Activated CD4-positive, alpha-beta T cell treated with anti-CD3 and anti-CD28 coated beads, Interleukin-2, amount 50 U/mL, for 1 hour (primary cell): ENCODE measurements at places on chromosomes 3 and 15.

- no peak for DNase-seq
Observed at GRCh38 chr3:172148702-172149565, 109.6 kb downstream of the FNDC3B start.

- no peak for DNase-seq
Observed at GRCh38 chr3:194952841-194953241, 267.2 kb downstream of the FAM43A start.

DNA sequence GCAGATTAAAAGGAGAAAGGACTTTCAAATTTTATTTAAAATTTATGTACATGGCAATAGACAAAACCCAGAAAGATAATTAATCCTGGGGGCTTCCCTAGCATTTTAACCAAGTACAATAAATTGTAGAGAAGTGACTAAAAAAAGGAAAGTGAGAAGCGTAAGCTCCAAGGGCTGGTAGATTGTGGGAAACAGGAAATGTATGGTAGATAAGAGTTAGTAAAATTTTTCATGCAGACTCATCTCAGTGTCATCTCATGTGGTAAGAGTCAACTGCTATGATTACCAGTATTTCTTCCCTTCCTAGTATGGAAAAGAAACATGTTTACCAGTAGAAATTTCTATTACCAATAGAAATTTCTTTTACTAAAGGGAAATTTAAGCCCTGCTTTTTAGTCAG is 464.3 kb upstream of the AGTR1 start:
- DNase-seq: no peak

- no peak for DNase-seq
Observed at GRCh38 chr3:193418576-193419373, 40.2 kb upstream of the ATP13A5 start.

GRCh38 chr3:148005456-148005855 is 596.3 kb downstream of the ZIC1 start:
- DNase-seq: no peak

DNA sequence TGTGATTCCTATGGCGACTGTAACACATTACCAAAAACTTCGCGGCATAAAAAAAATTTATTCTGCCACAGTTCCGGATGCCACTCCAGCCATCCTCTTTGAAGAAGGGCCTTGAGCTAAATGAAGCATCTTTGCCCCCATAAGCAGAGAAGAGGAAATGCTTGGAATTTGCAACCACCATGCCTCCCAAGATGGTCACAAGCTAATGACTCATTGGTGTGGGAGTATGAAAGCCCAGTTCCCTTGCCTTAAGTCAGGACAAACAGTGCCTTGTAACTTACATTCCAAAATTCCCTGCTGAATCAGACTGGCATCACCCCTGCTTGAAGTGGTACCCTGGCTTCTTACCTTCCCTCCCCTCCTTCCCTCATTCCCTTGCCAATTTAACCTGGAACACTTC is 1077.4 kb downstream of the EPHA3 start:
- DNase-seq: no peak

DNA sequence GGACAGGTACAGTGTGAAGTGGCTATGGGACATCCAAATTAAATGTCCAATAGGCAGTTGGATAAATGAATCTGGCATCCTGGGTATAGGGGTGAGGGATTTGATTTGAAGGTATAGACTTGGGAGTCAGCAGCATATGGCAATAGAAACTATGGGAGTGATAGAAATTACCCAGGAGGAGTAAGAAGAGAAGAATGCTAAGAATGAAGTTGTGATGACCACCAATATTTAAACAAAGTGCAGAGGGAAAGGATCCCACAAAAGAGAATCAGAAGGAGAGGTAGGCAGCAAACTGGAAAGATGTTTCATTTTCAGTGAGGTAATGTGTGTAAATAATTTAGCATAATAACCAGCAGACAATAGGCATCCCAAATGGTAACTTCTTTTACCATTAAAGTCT is 13.8 kb upstream of the MSL2 start:
- no peak for DNase-seq

- no peak for DNase-seq
Observed at GRCh38 chr15:95872366-95872771, 458.1 kb upstream of the NR2F2 start.

GRCh38 chr3:32886296-32886695 is 65.1 kb upstream of the CCR4 start:
- DNase-seq: no peak

DNA sequence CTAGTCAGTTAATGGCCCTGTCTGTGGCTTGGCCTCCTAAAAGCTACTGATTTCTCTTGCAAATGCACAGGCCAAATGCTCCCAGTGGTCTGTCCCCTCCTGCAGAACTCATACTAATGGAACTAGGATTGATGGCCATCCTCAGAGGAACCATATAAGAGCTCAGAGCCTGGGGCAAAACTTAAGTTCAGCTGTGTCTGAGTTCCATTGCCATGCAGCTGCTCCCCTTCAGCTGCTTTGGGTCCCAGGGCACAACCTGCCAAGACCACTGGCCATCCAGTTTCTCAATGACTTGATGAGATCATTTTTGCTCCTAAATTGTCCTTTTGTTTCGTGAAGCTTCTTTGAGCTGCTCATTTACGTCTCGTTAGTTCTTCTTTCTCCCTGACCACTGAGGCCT is 529.5 kb upstream of the TBL1XR1 start:
- no peak for DNase-seq

GRCh38 chr3:60932170-60932569 is 319.1 kb downstream of the FHIT start:
- DNase-seq: no peak

DNA sequence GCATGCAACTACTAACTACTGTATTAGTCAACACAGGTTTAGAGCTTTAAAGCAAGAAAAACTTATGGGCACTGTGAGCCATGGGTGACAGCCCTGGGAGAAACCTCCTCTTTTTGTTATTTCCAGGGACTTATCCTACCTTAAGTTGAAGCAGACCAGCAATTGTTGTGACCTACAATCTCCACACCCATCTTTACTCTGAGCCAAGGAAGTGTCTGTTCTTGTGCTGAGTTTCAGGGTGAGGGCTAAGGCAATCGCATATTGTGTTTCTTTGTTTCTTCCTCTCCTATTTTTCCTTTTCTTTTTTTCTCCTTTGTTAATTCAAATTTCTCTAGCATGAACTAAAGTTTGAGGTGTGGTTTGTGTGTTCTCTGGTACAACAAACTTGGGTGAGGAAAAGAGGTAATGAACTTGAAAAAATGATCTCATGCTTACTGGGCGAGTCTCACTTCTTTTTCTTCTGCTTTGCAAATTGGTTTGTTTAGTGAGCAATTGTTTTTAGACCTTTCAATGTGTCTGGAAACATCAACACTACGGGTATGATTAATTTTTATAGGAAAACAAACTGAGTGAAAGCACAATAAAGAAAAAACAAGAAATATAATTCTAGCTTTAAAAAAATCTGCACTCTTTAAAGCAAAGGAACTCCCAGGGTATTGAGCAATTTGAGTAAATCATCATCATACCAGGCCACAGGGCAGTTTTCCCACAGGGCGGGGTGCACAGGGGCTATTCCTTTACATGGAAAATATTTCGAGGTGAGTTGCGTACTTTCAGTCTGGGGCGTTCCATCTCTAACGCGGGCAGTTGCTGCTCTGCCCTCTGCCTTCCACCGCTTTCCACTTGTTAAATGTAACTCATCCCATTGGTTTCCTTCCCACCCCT is 2.7 kb downstream of the UPK1B start:
- DNase-seq: no peak

GRCh38 chr3:197352382-197352781 is 54.0 kb upstream of the DLG1 start:
- DNase-seq: no peak

DNA sequence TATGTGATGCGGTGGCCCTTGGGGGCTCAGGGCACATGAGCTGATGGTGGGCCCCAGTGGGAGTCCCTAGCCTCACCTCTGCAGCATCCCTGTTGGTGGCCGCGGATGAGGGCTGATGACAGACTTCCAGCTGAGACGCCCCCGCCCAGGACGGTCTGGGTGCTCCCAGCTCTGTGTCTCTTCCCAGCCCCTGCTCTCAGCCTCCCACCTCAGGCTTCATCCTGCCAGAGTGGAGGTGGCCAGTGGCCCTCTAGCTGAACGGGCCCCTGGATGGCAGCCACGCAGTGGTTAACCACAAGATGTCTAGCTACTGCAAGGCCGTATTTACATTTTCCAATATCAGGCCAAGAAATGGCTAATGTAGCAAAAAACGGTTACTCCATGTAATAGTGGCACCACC is 205.3 kb upstream of the LINGO1 start:
- DNase-seq: no peak

GRCh38 chr3:7249493-7250076 is 388.7 kb downstream of the GRM7 start:
- DNase-seq: no peak

DNA sequence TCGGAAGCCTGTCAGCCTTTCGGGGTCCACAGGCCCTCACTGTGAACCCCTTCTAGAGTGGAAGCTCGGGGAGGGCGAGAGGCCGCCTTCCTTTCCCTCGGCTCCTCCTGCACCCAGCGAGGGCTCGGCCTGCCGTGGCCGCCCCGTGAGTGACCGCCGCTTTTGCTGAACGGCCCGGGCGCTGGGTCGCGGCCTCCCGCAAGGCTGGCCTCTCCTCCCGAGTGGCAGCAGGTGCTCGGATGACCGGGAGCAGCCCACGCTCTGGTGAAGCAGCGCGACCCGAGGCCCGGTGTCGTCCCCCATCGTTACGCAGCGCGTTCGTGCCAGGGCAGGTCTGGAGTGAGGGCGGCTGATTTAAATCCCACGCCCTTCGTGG is 53.8 kb downstream of the LRRK1 start:
- DNase-seq: no peak

DNA sequence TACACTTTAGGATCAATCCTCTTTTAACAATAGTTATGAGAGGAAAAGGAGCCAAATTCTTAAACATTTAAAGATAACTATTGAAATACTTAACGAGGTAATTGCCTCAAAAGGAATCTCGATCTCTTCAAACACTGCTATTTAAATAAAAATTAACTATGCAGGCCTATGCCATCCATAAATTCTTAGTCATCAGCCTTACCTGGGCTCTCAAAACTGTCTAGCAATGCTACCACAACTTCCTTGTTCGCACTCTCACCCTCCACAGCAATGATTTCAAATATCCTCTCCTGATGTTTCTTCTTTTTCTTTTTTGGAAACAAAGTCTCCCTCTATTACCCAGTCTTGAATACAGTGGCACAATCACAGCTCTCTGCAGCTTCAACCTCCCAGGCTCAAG is 12.3 kb downstream of the ETFA start:
- DNase-seq: no peak

GRCh38 chr15:80157215-80157614 is 4.4 kb downstream of the FAH start:
- no peak for DNase-seq

- no peak for DNase-seq
Observed at GRCh38 chr3:183438735-183439134, 10.3 kb upstream of the MCF2L2 start.

DNA sequence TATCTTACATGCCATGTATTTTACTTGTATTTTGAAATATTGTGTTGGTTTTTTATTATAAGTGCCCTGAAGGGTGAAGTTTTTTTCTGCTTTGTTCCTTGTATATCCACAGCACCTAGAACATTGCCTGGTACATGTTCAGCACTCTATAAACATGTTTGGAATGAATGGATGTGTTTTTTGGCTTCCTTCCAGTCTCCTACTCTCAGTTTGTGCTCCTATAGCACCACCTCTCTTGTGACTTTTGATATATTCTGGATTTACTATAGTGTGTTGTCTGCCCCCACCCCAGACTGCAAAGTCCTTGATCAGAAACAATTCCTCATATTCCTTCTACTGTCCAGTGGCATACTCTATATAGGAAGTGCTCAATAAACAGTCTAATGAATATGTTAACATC is 60.6 kb downstream of the PLCL2 start:
- no peak for DNase-seq

DNA sequence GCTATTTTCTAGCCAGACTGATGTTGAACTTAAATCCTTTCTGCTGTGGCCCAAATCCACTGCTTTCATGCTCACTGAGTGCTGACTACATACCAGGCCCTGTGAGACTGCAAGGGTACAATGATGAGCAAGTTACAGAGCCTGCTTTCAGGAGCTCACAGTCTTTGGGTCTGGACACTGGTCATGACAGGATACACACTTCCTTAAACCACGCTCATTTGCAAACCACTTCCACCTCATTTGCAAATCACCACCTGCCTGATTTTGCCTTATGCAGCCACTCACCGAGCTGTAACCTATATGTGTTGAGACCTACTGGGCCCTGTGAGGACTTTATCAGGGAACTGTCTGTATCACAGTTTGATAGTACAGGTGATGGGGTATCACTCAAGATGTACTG is 50.2 kb upstream of the LRRC58 start:
- no peak for DNase-seq

- DNase-seq: no peak
Observed at GRCh38 chr3:129045675-129046036, 14.9 kb upstream of the GP9 start.

GRCh38 chr3:128707928-128708494 is 18.0 kb upstream of the RAB7A start:
- DNase-seq: no peak
